ENCODE measurements at places on chromosomes 11 and 22.

DNA sequence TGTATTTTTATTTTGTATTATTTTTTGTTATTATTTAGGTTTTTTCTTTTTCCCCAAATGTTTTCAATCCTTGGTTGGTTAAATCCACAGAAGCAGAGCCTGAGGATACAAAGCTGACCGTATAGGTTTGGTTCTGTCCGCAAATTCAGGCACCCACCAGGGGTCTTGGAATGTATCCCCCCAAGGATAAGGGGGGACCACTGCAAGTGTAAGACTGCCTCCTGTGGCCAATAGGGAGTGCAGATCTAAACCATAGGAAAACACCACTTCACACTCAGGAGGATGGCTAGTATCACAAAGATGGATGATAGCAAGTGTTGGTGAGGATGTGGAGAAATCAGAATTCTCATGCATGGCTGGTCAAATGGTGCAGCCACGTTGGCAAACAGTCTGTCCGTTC is 20.0 kb downstream of the CPT1A start:
- no peak for DNase-seq

DNA sequence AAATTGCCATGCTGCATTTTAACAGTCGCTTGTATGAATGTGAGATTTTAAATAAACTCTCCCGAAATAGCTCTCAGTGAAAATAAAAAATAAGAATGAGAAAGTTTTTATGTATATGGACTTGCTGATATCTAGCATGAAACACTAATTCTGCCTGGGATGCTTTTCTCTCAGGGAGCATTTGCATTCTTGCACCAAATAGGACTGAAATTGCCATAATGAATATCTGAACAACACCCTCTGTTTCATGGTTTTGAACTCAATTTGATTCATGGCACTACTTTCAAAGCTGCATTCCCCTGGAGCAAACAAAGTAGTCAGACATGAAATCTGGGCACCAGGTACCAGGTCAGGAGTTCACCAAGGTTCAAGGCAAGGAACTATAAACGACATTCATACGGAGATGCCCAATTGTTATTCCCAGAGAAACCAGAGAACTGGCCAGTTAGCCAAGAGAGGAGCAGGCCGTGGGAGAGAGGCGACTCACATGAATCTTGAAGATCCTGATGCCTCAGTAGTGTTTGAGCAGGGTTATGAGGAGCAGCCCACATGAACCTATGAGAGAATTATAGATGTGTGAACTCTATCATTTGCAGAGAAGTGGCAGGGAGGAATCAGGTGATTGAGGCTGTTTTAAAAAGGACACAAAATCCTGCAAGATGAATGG is 270.6 kb upstream of the ZC3H12C start:
- no peak for DNase-seq

DNA sequence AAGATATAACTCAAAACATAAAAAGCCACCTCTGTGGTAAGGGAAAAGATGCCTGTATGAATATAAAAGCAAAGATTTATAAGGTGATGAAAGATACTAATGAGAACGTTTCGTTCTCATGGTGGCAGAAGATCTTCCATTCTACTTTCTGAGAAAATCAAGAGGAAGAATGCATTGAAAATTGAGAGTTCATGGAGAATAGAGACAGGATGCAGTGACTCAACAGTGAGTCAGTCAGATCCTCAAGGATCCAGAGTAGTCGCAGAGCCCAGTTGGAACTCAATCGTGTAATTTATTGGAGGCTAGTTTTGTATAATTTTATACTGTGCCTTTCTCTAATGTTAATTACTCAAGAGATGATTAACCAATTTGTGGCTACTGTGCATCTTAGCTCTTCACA is 73.3 kb downstream of the ENTHD1 start:
- no peak for DNase-seq

GRCh38 chr11:75577207-75577606 is 15.2 kb downstream of the SERPINH1 start:
- no peak for DNase-seq

DNA sequence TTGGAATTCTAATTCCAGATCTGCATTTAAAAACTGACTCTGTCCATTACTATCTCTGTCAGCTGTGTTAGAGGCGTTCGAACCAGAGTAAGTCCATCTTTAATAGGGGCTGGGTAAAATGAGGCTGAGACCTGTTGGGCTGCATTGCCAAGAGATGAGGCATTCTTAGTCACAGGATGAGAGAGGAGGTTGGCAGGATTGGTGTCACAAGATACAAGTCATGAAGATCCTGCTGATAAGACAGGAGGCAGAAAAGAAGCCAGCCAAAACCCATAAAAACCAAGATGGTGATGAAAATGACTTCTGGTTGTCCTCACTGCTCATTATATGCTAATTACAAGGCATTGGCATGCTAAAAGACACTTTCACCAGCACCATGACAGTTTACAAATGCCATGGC is 356.3 kb upstream of the ISX start:
- no peak for DNase-seq
